T-cell (primary cell): ENCODE measurements at places on chromosomes 1 and 21.

GRCh38 chr1:77175230-77175844 lies 43.9 kb downstream of the PIGK start:
- H3K36me3 ChIP-seq: peaks cover 2% of the 10 kb centered on the region
- H3K4me1 ChIP-seq: no peaks in the 10 kb centered on the region
- no peak for DNase-seq
- H3K27me3 ChIP-seq: no peaks in the 10 kb centered on the region
- H3K27ac ChIP-seq: no peak overlapping the region

DNA sequence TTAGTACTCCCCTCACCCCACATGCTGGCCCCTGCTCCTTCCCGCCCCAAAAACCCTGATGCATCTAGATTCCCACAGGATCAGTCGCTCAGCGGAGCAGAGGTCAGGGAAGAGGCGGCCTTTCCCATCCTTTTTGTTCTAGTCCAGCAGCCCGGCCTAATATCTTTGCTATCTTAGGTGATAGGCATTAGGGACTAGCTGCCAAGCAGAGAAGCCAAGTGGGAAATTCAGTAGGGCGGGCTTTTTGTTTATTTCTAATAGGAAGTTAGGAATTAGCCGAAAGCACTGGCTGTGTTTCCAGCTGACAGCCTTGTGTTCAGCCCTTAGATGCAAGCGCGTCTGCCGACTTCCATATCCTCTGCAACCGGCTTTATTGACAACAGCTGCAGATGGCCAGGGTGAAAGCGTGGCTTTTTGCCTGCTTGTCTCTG lies 59.0 kb upstream of the BCAR3 start:
- no peak overlapping the region for H3K27ac ChIP-seq
- no peak overlapping the region for H3K4me3 ChIP-seq
- H3K36me3 ChIP-seq: no peaks in the 10 kb centered on the region
- H3K4me1 ChIP-seq: no peaks in the 10 kb centered on the region
- DNase-seq: no peak

- peak overlapping the region; percentile 99 for H3K27ac ChIP-seq
- H3K4me3 ChIP-seq: no peak overlapping the region
- peaks cover 37% of the 10 kb centered on the region for H3K4me1 ChIP-seq
These were observed 1.8 kb downstream of the MX2 start for GRCh38 chr21:41363370-41364270.

DNA sequence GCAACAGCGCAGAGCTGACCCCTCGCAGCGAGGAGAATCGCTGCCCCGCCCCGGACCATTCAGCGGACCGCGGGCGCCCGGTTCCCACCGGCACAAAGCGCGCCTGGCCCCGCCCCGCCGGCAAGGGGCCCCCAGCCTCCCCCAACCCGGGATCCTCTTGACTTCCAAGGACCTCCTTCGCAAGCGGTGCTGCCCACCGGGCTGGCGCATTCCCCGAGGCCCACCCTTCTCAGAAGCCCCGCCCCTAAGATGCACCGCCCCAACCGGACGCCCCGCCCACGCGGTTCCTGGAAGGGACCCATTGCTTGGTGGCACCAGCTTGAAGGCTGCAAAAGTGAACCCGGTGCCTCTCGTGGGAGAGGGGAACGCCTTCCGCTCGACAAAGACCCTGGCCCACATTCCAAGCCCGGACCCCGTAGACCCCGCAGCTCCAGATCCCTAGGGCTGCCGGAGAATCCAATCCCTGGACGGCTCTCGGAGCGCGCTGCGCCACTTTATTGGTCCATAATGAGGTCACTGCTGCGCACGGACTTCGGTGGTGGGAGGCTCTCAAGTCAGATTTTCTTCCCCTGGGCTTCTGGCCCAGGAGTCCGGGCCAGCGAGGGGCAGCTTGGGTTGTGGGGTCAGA lies 2.0 kb downstream of the HES3 start:
- H3K36me3 ChIP-seq: no peaks in the 10 kb centered on the region
- H3K4me3 ChIP-seq: no peak overlapping the region
- no peak overlapping the region for H3K27ac ChIP-seq
- H3K27me3 ChIP-seq: peaks cover 14% of the 10 kb centered on the region
- DNase-seq: no peak
- peaks cover 38% of the 10 kb centered on the region for H3K4me1 ChIP-seq
